Muscle of back (tissue), 13 donors: ENCODE measurements at places on chromosomes 11 and 22. TPM values are rescaled to one million over a fixed set of nuclear protein-coding genes. Genes with fewer than 3 reads are reported as not detected.
A peak's percentile ranks its signal among the peaks of the same experiment; 100 is the strongest.

DNA sequence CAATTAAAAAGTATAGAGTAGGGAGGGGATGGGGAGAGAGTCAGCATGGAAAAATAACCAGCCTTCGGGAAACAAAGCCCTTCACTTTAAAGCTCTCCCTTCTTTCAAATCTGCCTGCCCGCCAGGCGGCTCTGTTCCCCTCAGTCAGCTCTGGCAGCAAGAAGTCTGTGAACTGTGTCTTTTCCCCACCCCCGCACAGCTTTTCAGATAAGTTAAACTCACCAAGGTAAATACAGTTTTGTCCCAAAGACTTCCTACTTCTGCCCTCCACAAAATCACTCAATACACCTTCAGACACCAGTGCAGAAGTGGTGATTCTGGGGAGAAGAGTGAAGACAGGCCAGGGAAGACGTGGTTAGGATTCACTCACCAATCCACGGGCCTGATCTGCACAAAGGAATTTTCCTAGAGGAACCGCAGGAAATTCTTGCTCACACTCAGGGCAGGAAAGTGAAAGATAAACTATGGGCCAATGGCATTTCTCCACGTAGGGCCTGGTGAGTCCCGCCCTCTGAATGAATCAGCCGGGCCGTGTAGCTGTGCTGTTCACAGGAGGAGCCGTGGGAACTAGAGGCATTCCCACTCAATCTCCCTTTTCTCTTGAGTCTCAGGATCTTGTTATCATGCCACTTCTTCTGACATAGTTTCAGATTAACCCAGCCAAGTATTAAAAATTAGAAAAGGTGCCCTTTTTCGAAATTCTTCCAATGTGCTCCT lies at the start of gene TRIM5:
Gene TRIM5, minus strand, starts transcription at position 429 of the 717 bp plus-strand sequence. CDS start 4,897 bp downstream, outside the sequence.
- peak; percentile 97 for DNase-seq

The SUN2 gene
- polyA plus RNA-seq, result 60.6 TPM

The SAA1 gene
- polyA plus RNA-seq, result not detected

The NNMT gene
- 36.9 TPM for polyA plus RNA-seq

- DNase-seq, result no peak
Observed at GRCh38 chr22:25780673-25781072, 38.7 kb downstream of the MYO18B start.

The ACRV1 gene
- polyA plus RNA-seq, result 0.33 TPM

GRCh38 chr11:42257534-42257933 lies 798.1 kb upstream of the LRRC4C start:
- no peak for DNase-seq

GRCh38 chr22:41952713-41953112 lies 763 bp downstream of the SMIM45 start:
- DNase-seq, result no peak

The VSIG10L2 gene
- polyA plus RNA-seq, result not detected

- DNase-seq, result no peak
Observed at GRCh38 chr22:26281941-26282340, 112.7 kb downstream of the SEZ6L start.

The PDGFB gene
- 22.2 TPM for polyA plus RNA-seq

The GLB1L3 gene
- polyA plus RNA-seq, result not detected

DNA sequence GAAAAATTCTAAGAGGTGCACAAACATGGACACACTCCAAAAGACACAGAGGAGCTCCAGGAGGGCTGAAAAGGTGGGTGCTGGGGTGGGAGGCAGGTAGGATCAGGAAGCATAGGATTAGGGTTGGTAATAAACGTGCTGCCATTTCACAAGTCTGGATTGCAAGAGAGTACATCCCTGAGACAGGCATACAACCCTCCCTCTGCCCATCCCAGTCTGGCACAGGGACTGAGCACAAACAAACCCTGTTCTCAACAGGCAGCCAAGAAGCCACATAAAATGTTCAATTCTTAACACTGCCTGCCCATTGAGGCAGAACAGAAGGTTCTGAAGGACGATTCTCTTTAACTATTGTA lies 18.5 kb downstream of the SLC35F2 start:
- no peak for DNase-seq

DNA sequence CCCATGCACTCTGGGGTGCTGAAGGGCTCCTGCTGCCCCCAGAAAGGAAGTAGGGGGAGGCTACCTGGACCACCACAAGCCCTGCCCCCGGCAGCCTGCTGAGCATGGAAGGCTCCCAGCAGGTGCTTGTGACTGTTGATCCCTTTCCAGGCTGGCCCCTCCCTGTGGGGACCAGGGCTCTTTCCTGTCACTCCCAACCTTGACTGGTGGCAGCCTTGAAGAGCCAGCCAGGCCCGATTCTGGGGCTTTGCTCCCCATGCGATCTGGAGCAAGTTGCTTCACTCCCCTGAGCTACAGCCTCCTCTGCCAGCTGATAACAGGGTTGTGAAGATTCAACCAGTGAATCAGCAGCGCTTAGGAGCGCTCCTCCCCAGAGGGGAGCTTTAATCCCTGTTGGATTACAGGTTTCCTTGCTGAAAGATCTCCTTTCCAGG lies 4.6 kb upstream of the CST6 start:
- no peak for DNase-seq

DNA sequence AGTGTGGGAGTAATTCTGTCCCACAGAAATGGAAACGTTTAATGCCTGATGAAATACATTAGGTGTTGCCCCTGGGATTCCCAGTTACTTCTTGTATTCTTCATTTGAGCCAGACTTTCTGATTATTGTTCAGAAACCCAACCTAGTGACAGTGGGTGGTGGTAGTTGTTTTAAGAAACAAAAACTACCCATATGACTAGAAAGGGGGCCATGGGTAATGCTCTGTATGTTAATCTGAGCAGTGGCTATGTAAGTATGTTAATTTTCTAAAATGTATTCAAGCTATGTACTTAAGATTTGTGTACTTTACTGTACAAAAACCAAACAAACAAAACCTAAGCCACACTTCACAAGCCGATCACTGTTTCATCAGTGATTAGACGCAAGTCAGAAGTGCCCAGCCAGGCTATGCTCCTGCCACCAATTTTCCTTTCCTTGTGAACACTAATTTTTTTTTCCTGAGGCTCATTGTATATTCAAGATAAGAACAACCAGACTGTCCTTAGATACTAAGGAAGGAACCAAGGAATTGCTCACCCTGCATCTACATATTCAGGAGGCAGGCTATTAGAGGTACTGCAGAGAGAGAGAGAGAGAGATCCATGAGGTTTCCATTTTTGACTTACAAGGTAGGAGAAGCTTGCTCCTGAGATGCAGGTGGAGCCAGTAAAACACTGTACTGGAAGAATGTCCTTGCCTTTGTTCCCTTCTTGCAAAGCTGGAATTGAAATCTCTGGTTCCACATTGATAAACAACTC lies 122.7 kb downstream of the DBX1 start:
- DNase-seq, result no peak

DNA sequence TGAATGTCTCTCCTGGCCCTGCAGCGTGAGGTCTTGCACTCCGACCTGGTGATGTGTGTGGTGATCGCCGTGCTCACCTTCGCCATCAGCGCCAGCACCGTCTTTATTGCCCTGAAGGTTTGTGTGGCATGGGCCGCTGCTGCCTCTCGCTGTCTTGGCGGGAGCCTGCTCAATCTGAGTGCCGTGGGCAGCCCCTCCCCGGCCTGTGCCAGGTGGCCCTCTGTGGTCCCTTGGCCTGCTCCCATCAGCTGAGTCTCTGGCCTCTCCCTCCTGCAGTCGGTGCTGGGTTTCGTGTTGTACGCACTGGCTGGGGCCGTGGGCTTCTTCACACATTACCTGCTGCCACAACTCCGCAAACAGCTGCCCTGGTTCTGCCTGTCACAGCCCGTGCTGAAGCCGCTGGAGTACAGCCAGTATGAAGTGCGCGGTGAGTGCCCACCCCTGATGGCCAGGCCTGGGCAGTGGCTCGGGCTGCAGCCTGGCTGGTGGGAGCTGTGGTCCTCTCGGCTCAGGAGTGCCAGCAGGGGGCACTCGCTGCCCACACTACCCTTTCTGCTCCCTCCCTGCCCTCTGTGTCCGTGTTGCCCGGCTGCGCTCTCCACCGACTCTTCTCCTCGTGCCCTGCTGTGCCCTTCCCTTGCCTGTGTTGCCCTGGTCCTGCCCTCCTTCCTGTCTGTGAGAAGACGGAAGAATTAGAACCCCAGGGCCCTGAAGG lies 10.2 kb downstream of the PCNX3 start:
- DNase-seq, result no peak

GRCh38 chr22:35444685-35445399 lies 44.9 kb downstream of the MCM5 start:
- no peak for DNase-seq

The NCR3LG1 gene
- polyA plus RNA-seq, result 0.34 TPM

The ANGPTL5 gene
- polyA plus RNA-seq, result 0.77 TPM

GRCh38 chr11:16095756-16096155 lies 260.6 kb downstream of the SOX6 start:
- no peak for DNase-seq

GRCh38 chr11:12900496-12900895 lies 108.6 kb upstream of the RASSF10 start:
- DNase-seq, result peak; percentile 34
